Stimulated activated CD8-positive, alpha-beta memory T cell treated with anti-CD3 and anti-CD28 coated beads, Interleukin-7, amount 100 ng/mL, for 1 hour (primary cell): ENCODE measurements at places on chromosomes 13 and 19.
A peak's percentile ranks its signal among the peaks of the same experiment; 100 is the strongest.

- no peak for DNase-seq
Measured at GRCh38 chr13:38538422-38538821, 148.5 kb upstream of the FREM2 start.

GRCh38 chr13:34868733-34869132 is 73.3 kb upstream of the NBEA start:
- no peak for DNase-seq

DNA sequence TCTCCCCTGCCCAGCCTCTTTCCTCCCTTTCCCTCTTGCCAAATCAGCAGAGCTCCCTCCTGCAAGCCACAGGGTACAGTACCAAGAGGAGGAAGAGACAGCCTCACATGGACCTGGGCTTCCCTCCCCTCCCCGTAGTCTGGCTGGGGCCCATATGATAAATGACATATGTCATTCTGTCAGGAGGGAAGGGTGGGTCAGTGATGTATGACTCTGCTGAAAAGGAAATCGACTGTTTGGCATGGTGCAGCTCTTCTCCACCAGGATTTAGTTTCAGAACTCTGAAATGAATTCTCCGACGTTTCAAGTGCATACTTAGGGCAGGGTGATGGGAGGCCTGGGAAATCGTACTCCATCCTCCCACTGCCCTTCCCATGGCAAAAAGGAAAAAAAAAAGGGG is 9.8 kb downstream of the TSHZ3 start:
- no peak for DNase-seq

DNA sequence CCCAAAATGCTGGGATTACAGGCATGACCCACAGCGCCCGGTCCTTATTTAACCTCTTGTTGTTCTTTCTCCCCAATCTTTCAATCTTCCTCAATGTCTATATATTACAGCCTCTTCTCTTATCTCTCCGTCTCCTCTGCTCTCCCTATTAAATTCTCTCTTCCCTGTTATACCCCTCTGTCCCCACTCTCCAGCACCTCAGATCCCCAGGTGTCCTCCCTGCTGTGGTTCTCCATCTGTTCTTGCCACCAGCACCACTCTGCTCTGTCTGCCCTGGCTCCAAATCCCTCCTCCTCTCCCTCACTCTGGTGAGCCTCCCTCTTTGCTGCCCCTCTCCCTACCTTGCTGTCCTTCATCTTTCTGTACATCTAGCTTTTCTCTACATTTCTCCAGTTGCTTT is 1.1 kb downstream of the ZNF600 start:
- DNase-seq = no peak

DNA sequence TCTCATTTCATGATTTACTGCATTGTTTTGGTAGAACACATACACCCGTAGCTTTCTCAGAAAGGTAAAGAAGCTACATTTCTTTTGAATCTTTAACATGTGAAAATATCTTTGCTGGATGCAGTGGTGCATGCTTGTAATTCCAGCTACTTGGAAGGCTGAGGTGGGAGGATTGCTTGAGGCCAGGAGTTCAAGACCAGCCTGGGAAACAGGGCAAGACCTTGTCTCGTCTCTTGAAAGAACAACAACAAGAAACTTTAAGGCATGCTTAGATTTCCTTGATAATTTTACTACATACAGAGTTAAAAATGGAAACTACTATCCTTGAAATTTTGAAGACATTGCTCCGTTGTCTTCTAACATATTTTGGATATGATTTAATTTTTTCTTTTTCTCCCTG is 7.7 kb downstream of the RNF113B start:
- DNase-seq = no peak

DNA sequence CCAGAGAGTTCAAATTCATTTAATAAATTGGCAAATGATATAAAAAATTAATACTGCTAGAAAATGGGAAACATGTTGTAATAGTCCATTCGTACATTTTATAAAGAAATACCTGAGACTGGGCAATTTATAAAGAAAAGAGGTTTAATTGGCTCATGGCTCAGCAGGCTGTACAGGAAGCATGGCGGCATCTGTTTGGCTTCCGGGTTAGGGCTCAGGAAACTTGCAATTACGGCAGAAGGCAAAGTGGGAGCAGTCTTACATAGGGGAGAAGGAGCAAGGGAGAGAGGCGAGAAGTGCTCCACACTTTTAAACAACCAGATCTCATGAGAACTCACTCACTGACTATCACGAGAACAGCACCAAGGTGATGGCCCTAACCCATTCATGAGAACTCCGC is 512.0 kb downstream of the DACH1 start:
- no peak for DNase-seq

GRCh38 chr19:17553256-17553655 is 2.2 kb upstream of the COLGALT1 start:
- DNase-seq = no peak

DNA sequence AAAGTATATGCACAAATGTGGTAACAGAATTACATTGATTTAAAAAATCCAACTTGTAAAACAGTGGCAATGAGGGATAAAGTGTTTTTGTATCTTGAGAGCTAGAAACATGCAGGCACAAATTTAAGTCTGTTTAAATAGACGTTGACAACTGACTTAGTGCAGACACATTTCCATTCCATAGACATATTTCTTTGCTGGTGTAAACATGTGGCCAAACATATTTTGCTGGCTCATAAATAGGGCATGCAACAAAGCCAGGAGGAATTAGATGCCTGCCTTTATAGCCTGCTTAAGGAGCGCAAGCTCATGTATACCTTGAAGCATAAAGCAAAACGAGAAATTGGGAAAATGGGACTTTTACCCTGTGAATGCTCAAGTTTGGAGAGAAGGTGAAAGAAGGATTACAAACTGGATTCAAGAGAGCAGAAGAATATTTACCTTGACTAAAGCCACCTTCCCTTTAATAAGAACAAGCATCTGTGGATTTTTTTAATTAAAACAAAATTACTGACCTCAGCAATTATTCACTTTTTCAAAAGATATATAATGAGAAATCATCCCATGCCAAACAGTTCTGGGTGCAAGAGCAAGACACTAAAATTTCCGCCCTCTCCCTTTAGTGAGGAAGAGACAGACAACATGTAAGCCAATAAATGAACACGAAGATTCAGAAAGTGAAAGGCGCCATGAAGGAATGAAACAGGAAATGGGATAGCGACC is 71.0 kb downstream of the DCT start:
- no peak for DNase-seq

- no peak for DNase-seq
Measured at GRCh38 chr13:38570706-38571105, 116.2 kb upstream of the FREM2 start.

DNA sequence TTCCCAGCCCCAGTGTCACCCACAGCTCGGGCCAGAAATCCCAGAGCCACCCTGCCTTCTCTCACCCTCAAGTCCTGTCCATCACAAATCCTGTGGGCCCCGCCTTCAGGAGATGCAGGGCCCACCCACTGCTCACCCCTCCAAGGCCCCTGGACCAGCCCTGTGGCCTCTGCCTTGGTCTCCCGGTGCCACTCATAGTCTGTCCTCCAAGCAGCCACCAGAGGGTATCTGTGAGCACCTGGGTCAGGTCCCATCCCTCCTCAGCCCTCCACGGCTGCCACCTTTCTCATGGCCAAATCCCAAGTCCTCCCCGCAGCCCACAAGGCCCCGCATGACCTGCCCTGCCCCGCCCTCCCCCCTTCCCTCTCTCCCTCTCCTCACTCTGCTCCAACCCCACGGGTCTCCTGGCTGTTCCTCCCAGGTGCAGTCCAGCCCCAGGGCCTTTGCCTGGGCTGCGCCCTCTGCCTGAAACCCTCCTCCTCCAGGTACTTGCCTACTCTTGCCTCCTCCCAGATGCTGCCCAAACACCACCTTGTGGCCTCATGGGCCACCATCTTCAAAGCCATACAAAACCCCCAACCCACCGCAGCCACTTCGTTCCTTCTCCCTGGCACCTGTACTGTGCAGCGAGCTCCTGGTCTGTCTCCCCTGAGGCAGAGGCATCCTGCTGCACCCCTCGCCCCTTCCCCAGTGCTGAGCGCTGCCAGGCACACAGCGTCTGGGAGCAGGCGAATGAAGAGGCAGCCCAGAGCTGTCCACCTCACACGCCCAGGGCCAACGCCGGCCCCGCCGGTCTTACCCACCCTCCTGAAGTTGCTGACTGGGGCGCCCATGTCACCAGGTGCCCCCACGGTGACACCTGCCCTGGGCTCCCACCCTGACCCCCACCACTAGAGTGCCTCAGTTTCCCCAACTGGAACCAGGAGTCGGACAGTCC is 13.2 kb upstream of the UQCR11 start:
- no peak for DNase-seq

DNA sequence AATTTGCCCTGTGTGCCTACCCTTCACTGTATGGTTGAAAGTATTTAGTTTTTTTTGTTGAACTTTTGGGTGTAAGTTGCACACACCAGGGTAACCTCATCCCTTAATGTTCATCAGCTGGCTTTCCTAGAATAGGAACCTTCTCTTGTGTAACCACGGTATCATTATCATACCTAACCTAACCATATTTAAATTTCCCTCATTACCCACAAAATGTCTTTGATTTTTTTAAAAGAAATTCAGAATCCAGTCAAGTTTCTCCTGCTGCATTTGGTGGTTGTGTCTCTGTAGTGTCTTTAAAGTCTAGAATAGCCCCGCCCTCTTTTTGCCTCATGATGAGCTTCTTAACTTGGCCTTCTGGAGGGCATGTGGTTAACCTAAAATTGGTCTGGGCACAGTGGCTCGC is 80.3 kb downstream of the RYR1 start:
- no peak for DNase-seq

DNA sequence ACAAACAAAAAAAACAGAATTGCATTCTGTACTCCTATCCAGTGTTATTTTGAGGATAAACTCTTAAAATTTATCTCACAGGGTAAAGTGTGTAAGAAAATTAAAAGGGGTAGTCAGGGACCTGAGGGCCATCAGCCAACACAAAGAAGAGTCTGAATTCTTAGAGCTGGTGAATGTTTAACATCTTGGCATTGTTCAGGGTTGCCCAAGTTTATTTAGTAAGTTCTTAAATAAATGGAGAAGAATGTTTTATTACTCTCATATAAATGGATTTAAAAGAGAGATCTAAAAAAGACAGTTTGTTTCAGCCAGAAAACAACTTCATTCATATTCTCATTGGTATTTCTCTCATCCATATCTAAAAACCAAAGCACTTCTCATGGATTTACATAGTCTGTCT is 171.7 kb downstream of the LACC1 start:
- no peak for DNase-seq

- DNase-seq = no peak
Measured at GRCh38 chr13:76803831-76804230, 82.4 kb downstream of the KCTD12 start.

GRCh38 chr19:11444059-11444458 is 8.6 kb downstream of the PRKCSH start:
- no peak for DNase-seq

DNA sequence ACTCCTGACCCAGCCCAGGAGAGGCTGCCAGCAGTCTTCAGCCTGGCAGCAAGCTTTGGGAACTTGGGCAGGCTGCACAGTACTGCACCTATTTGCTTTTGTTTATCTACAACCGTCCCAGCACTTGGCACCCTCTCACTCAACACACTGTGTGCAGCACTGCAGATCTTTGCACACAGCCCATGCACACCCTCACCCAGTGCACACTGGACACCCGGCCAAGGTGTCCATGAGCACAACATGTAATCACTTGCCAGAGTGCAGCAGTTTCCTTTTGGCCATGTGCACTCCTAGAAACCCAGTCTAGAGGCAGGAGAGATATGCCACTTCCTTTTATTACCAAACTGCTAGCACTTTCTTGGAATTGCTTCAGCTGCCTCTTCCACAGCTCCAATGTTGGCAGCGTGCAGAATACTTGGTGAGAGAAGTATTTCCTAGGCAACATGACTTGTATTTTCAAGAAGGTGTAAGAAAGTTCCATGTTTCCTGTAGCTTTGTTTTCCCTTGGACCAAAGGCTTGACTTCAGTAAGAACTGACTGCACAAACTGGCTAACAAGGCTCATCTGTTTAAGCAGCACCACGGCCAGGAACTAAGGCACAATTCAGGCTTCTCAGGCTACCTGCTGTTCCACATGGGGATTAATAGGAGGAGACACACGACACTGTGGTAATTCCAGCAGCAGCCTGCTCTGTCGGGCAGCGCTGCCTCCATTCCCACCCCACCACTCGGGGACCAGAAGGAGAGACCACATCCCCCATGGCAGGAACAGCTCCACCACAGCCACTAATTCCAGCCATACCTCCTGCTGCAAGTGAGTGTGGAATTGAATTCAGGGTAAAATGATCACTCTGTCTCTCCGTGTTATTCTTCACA is 15.3 kb downstream of the ATP7B start:
- no peak for DNase-seq

GRCh38 chr13:35791184-35791851 is 314.8 kb upstream of the MAB21L1 start:
- no peak for DNase-seq

GRCh38 chr19:16542045-16542909 is at the start of gene CHERP:
Gene CHERP, minus strand, starts transcription at chr19:16542437. Its CDS starts 59 bp downstream, at chr19:16542378.
- DNase-seq = peak; percentile 89

- no peak for DNase-seq
Measured at GRCh38 chr19:7368456-7368855, 19.7 kb downstream of the ARHGEF18 start.

- DNase-seq = no peak
Measured at GRCh38 chr13:76993021-76993420, 1.1 kb downstream of the CLN5 start.

GRCh38 chr19:43380008-43380407 is 26.5 kb downstream of the CD177 start:
- DNase-seq = no peak

- DNase-seq = no peak
Measured at GRCh38 chr13:112449545-112449930, 73.4 kb downstream of the SPACA7 start.

- DNase-seq = no peak
Measured at GRCh38 chr19:48656840-48657474, 11.0 kb upstream of the CA11 start.

- no peak for DNase-seq
Measured at GRCh38 chr19:55173714-55174409, 6.2 kb downstream of the SYT5 start.

DNA sequence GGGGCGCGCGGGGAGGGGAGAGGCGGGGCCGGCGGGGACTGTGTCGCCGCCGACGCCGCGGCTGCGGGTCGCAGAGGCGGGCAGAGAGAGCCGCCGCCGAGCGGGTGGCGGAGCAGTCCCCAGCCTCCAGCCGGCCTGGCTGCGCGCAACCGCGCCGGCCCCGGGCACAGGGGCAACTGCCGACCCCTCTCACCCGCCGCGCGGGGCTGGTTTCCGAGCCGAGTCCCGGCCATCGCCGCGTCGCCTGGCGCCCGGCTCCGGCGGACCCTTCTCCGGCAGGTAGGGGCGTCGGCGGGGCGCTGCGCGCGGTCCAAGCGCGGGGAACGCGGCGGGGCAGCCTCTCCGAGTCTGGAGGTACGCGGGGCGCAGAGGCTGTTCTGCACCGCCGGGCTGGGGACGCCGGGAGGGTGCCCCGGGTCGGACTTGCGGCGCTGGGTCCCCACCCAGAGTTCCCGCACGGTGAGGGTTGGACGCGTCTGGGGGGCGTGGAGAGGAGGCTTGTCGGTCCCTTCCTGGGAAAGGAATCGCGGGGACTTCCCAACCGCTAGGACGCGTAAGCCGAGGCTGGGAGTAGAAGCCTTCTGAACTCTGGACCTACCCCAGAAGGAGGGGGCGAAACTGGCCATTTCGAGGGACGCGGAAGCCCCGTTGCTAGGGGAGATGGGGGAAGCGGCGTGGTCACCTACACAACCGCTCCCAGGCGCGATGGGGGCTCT is 133.6 kb upstream of the MYO16 start:
- no peak for DNase-seq
